Fibroblast of skin of abdomen (primary cell): ENCODE measurements at places on chromosomes 4 and X.

GRCh38 chr4:15376145-15376544 lies 51.7 kb upstream of the C1QTNF7 start:
- DNase-seq = no peak

DNA sequence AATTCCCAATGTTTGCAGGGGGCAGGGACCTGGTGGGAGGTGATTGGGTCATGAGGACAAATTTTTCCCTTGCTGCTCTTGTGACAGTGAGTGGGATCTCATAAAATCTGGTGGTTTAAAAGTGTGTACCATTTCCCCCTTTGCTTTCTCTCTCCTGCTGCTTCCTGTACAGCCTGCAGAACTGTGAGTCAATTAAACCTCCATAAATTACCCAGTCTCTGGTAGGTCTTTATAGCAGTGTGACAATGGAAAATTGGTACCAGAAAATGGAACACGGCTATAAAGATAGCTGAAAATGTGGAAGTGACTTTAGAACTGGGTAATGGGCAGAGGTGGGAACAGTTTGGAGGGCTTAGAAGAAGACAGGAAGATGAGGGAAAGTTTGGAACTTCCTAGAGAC lies 108.7 kb upstream of the NPFFR2 start:
- no peak for DNase-seq

DNA sequence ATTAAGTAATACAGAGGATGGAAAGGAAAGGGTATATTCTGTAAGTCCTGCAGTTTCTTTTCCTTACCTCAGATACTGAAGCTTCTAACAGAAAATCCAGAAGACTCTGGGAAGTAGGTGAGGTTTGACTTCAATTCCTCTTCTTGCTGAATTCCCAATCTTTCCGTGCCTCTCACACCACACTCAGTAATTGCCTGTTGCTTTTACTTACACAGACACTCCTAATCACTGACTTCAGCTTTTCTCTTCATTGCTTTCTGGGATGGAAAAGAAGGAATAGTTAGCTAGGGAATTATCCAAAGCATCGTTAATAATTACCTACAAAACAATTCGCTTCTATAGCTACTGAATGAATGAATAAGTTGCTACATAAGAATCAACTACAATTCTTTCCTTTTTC lies 163.6 kb downstream of the FBXO8 start:
- no peak for DNase-seq

GRCh38 chr4:80202190-80202711 lies 4.9 kb downstream of the PRDM8 start:
- DNase-seq = peak; percentile 85

DNA sequence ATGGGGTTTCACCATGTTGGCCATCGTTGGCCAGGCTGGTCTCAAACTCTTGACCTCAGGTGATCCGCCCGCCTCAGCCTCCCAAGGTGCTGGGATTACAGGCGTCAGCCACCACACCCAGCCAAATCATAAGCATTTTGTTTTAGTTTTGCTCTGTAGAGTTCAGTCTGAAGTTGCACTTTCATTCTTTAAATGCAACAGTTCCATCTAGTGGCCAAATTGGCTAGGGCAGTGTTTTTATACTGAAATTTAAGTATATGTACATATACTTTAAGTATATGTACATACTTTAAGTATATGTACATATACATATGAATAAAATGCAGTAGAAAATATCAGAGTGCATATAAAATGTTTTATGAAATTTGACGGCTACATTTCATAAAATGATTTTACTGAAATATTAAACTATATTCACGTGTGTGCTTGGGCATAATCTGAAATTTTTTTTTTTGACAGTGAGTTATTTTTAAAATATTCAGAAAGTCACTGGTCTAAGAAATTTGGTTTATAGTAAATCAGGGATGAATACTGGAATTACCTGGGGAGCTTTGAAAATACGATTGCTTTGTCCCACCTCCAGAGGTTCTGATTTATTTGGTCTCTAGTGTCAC lies 145.5 kb downstream of the NWD2 start:
- DNase-seq = peak; percentile 22

- no peak for DNase-seq
These were observed 279.7 kb upstream of the ARX start for GRCh38 chrX:25295466-25295865.

- peak; percentile 24 for DNase-seq
These were observed 80.1 kb upstream of the STIM2 start for GRCh38 chr4:26780539-26780938.

DNA sequence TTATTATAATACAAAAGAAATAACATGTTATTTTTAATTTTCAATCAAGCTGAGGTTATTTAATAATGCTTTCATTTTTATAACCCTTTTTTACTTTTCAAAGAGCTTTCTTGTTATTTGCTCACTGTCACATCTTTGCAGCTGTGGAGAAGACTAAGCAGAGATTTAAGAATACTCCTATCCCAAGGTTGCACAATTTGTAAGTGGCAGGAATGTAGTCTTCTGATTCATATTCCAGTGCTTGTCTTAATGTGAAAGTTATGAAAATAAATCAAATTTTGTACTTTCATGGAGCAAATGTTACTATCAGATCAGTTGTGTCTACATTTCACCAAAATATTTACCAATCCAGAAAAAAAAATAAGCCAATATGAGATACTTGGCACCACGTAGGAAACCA lies 86.6 kb downstream of the DDIT4L start:
- DNase-seq = no peak

DNA sequence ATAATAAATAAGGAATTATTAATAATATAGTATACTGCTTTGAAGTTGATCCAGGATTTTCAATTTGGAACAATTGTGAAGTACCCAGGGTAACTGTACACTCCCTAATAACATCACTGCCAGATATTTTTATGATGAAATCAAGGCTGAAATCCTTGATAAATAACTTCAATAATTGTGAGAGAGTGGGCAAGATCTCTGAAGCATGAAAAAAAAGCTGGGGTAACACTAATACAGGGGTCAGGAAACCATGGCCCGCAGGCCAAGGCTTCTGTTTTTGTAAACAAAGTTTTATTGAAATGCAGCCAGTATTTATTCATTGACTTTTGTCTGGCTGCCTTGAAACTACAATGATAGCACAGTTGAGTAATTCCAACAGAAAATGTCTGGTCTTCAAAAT lies 41.6 kb downstream of the CPEB2 start:
- DNase-seq = no peak

- no peak for DNase-seq
These were observed 64.1 kb upstream of the ATXN3L start for GRCh38 chrX:13383907-13384306.

DNA sequence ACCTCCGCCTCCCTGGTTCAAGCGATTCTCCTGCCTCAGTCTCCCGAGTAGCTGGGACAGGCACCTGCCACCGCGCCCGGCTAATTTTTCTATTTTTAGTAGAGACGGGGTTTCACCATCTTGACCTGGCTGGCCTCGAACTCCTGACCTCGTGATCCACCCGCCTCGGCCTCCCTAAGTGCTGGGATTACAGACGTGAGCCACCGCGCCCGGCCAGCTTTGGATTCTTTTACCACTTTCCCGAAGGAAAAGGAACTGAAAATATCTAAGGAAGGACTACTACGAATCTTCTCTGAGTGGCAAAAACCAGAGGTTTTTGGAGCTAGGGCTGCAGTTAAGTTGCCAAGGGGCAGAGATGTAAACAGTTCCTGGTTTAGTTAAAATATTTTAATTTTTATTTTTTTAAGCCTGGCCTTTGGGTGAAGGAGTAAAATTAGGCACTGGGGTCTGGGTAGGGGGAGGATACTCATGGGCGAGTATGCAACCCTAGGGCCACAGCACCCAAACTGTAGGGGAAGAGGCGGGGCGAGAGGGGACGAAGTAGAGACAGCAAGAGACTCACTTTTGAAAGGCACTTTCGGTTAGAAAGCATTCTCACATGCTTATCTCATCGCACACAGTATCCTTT lies 525 bp upstream of the CISD2 start:
- DNase-seq = no peak

- DNase-seq = peak; percentile 10
These were observed 33.9 kb downstream of the CPLX1 start for GRCh38 chr4:791898-792625.

DNA sequence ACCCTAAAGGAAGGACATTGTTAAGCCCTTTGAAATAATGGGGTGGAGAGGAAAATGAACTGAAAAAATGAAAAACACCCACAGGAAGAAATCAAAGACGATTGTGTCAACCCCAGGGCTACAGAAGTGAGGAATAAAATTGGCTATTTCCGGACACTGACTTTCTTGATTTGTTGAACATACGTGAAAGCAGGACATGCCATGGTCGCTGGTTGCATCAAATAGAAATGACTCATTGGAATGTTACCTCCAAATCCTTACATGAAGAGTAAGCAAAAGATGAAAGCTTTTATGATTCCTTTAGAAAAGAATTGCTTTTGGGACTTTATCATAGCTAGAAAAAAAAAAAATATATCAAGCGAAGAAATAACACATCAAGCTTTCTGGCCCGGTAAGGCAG lies 75.3 kb downstream of the DCUN1D4 start:
- peak; percentile 41 for DNase-seq

- no peak for DNase-seq
These were observed 58.8 kb upstream of the IGFBP7 start for GRCh38 chr4:57168982-57169381.

DNA sequence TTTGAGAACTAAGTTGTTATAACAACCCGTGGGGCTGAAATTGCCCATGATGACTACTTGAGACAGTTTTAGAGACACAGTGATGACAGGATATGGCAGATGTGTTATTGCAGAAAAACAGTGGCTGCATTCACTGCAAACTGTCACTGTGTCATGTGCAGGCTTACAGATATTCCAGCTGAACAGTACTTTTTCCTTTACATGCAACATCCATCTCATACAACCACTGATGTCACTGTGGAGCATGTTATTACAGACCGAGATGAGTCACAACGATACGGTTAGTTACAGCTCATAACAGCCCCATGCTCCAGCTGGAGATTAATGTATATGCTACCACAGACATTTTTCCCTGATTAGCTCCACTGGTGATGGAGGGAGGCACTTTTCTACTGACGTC lies 207.4 kb downstream of the TMA16 start:
- DNase-seq = peak; percentile 79

GRCh38 chr4:76293772-76294171 lies 12.8 kb upstream of the STBD1 start:
- no peak for DNase-seq

- peak; percentile 18 for DNase-seq
These were observed 626 bp downstream of the YTHDC1 start for GRCh38 chr4:68349279-68349648.

- DNase-seq = no peak
These were observed 30.0 kb upstream of the GTPBP6 start for GRCh38 chrX:348461-349117.

DNA sequence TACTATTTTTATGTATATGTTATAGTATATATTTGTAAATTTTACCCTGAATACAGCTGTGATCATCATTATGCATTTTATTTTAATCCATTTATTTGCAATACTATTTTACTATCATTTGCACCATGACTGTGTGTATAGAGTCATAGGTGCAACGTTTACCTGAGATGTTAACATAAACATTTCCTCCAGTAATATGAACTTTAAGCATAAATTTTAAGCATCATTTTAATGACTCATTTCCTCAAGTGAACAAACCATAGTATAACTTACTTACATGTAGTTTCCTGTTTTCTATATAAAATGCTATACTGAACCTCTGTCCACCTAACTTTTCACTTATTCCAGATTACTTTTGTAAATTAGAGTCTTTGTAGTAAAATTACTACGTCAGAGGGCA lies 92.8 kb downstream of the NFKB1 start:
- DNase-seq = no peak

- DNase-seq = no peak
These were observed 403.4 kb upstream of the NR3C2 start for GRCh38 chr4:148845609-148846008.

DNA sequence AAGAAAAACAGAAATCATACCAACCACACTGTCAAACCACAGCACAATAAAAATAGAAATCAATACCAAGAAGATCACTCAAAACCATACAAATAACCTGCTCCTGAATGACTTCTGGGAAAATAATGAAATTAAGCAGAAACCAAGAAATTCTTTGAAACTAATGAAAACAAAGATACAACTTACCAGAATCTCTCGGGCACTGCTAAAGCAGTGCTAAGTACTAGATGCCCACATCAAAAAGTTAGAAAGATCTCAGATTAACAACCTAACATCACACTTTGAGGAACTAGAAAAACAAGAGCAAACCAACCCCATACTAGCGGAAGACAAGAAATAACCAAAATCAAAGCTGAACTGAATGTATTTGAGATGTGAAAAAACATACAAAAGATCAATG lies 33.2 kb downstream of the AWAT2 start:
- no peak for DNase-seq

DNA sequence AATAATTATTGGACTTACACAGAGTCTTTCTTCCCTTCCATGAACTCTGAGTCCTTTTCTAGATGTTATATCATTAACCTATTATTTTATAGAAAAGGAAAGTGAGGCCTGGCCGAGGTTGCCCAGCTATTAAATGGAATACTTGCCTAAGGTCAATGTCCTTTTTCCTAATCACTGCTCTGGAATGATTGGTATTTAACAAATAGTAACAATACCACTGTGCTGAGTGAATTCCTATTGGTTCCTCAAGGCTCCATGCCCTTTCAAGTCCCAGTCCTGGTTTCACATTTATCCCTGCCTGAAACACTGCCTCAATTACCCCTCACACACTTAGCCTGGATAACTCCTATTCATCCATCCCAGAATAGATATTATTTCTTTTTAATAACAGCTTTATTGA lies 6.2 kb downstream of the TCEAL9 start:
- peak; percentile 15 for DNase-seq

GRCh38 chr4:172011196-172011595 lies 198.0 kb downstream of the GALNTL6 start:
- DNase-seq = no peak
